ENCODE measurements at places on chromosomes 13 and 19.

DNA sequence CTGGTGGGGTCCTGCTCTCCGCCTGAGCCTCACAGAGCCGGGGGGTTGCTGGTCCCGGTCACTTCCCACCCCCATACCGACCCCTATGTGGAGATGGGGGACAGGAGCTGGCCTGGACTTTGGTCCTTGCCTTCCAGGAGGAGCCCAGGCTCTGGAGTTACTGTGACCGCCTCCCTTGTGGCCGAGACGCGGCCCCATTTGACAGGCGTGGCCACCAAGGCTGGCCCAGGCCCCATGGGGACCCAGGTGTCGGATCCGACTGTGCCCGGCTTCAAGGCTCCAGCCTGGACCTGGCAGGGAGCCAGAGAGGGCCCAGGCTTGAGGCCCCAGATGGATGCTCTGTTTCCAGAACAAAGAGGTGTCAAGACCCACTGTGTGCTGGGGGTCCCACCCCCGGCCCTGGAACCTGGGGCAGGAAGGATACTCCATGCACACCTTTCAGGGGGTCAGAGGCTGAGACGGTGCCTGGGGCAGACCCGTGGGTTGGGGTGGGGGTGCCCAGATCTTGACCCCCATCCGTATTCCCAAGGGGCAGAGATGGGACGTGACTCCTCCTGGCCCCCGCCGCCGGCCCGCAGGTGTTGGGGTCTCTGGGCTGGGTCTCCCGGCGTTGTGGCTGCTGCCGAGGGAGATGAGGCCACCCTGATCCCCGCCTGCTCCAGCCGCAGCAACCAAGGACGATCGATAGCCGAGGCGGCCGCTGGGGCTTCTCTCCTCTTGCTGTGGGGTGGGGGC is 47.8 kb upstream of the TCF3 start:
- DNase-seq, result no peak

GRCh38 chr13:108033800-108034707 is 181.3 kb downstream of the LIG4 start:
- DNase-seq, result no peak

GRCh38 chr13:109592770-109593169 is 193.6 kb downstream of the IRS2 start:
- no peak for DNase-seq

DNA sequence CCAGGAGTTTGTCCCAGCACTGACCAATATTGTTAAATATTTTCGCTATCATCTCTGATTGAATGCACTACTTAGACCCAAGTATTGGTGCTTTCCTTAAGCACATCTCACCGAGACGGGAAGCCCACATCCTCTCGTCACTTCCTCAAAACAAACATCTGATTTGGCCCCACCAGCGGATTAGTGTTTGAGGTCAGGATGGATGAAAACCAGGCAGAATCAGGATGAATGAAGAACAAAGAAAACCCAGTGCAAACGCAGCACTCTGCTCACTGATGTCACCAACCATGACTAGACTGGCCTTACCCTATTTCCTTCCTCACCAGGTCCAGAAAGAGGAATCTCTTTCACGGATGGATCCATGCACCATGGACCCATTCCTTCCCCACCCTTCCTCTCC is 6.0 kb downstream of the PLAUR start:
- no peak for DNase-seq

DNA sequence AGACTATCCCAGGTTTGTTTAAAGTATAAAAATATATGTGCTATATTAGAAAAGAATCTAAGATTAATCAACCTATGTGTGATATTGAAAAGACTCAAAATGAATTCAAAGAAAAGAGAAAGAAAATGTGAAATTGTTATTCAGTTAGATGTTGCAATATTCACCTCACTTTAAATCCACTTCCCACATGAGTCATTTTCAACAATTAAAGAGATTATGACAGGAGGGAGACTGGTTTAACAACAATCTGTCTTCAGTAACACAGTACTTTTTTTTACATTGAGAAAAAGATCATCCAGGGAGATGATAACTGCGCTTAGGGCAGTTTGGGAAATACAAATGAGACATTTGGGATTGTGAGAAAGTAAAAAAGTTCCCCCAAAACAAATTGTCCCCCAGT is 1246.2 kb downstream of the SLITRK1 start:
- DNase-seq, result no peak
